ENCODE measurements at places on chromosomes 5 and 9.

DNA sequence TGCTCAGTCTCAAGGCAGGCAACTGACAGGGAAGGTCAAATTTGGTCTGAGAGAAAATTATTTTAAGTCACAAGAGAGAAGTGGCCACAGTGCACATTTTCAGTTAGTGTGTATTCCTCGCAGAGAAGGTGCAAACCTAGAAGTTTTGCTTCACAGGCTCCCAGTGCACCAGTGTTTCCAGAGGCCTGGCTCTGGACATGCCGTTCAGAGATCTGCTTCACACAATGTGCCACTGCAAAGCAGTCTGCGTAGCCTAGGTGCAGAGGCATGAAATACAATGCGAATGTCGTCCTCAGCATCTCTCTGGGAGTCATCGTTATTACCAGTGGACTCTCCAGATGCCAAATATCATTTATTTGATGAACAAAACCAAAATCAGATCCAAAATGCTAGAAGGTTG lies 147.8 kb downstream of the MAPKAP1 start:
- no peak for DNase-seq

DNA sequence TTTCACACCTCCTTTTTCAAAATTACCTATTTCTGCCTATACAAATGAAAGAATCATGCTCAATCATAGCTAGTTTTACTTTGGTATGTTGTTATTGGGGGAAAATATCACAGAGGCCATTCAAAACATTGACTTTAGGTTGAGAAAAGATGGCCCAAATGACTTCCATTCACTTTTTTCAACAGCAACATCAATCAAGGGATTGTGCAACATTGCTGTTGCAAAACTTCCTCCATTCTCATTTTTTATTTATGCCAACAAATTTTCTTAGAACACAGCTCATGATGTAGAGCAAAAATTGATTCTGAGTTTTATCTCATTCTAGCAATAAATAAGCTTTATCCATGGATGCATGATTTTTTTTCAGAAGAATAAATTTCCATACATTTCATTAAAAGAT lies 93.6 kb upstream of the RORB start:
- no peak for DNase-seq

DNA sequence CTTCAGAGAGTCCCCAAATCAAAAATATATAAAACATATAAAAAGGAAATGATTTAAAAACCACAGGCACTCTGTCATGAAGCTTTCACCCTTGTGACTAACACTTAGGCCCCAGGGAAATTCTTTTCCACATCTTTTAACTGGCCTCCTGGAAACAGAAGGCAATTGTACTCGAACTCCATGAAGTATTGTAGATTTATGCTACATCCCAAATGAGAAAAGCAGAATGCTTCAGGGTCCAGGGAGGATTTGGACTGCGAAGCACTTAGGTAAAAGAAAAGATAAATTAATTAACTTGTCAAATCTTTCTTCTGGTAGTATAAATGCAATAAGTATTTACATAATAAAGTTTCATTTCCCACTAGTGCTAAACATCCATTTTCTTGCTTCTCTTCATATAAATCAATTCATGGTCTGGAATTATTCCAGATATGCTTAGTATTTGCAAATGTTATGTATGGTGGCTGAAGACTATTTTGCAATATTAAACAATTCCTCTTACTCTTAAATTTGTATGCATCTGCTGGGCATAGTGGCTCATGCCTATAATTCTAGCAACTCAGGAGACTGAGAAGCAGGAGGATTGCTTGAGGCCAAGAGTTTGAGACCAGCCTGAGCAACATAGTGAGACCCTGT lies 64.9 kb upstream of the ELL2 start:
- peak; percentile 61 for DNase-seq

GRCh38 chr9:73412874-73413273 lies 261.2 kb downstream of the ANXA1 start:
- no peak for DNase-seq

DNA sequence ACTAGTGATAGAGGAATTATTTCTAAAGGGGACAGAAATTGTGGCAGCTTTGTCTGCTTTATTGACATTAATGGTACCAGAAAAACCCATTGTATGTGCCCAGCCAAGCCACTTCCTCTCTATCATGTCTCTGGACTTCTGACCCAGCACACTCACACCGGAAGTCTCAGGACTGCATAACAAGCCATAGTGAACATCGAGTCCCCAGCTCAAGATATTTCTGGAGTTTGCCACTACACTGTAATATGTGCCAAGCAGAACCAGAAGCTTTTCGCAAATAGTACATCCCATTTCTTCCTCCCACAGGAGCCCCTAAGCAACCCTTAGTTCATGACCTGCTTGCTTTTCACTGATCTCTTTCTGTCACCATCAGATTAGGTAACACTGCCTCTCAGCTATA lies 187.4 kb upstream of the GHR start:
- no peak for DNase-seq

- no peak for DNase-seq
Measured at GRCh38 chr5:176486189-176486757, 38.1 kb downstream of the FAF2 start.

DNA sequence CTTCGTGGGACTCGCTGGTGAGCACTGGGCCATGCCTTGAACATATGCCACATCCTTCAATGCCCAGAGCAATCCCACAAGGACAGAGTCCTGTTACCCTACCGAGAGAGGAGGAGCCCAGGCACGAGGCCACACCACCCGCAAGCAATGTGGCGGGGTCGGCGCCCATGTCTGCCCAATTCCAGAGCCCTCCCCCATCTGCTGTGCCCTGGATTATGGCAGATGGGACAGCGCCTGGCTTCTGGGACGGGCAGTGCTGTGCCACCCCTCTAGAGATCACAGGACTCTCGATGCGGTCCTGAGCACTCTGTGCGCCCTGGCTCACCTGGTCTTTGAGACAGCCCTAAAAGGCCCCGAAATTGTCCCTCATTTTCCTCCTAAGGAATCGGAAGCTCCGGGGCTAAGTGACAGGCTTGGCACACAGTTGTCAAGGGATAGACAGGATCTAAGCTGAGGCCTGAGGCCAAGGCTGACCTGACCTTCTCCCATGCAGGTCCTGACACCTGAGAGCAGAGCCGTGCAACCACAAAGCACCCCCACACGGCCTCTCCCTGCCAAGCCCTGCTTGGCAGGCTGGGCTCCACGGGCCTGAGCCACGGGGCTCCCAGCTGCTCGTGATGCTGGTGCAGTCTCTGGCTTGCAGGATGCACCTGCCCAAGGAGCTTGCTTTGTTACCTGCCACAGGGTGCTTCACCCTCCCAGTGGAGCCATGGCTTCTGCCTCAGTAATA lies 48.8 kb downstream of the PRRT1B start:
- no peak for DNase-seq

DNA sequence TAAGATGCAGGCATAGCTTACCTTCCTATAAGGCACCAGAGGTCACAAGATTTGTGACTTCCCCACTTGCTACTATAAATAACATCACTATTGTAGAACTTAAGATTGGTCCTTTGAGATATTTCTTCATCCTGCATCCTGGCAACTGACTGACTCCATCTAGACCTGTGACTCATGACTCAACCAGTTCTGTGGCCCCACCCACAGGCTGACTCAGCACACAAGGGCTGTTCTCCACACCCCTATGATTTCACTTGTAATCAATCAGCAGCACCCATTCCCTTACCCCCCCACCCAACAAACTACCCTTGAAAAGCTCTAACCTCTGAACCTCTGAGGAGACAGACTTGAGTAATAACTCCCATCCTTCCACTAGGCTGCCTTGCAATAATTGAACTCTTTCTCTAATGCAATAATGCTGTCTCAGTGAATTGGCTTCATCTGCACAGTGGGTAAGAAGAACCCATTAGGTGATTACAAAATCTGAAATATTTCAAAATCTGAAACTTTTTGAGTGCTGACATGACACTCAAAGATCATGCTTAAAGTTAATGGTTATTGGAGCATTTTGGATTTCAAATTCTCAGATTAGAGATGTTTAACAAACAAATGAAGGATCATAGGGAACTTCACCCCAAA lies 296.7 kb downstream of the ARL15 start:
- peak; percentile 61 for DNase-seq

DNA sequence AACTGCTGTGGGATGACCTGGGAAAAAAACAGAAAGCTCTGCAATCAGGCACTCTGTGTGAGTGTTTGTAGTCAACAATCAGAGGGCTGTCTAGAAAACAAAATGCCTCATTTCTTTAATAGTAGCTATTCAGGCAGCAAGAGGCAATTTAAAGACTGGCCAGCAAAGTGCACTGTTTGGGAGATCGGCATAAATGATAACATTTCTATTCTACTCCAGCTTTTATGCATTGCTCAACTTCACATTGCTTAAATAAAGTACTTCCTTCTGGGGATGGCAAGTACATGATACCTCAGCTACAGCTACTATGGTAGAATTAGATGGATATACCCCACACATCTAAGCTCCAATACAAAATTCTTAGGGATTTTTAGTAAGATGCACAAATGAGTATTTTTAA lies 193.1 kb downstream of the DCP2 start:
- no peak for DNase-seq

GRCh38 chr5:88679638-88680037 lies 203.3 kb downstream of the MEF2C start:
- DNase-seq, result no peak

DNA sequence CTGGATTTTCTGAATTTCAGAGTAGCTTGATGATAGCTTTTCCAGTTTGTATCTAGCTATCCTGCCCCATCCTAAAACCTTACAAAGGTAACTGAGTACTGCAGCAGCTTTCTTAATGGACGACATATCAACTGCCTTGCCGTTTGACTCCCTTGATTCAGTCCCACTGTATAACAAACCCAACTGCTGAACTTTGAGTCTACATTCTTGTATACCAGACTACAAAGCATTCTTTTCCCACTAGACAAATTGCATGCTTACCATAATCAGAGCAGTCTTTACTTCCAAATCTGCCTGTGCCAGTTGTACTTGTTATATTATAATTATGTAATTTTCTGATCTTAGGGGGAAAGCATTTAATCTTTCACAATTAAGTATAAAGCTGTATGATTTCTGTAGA lies 47.3 kb downstream of the ANKRD31 start:
- no peak for DNase-seq

DNA sequence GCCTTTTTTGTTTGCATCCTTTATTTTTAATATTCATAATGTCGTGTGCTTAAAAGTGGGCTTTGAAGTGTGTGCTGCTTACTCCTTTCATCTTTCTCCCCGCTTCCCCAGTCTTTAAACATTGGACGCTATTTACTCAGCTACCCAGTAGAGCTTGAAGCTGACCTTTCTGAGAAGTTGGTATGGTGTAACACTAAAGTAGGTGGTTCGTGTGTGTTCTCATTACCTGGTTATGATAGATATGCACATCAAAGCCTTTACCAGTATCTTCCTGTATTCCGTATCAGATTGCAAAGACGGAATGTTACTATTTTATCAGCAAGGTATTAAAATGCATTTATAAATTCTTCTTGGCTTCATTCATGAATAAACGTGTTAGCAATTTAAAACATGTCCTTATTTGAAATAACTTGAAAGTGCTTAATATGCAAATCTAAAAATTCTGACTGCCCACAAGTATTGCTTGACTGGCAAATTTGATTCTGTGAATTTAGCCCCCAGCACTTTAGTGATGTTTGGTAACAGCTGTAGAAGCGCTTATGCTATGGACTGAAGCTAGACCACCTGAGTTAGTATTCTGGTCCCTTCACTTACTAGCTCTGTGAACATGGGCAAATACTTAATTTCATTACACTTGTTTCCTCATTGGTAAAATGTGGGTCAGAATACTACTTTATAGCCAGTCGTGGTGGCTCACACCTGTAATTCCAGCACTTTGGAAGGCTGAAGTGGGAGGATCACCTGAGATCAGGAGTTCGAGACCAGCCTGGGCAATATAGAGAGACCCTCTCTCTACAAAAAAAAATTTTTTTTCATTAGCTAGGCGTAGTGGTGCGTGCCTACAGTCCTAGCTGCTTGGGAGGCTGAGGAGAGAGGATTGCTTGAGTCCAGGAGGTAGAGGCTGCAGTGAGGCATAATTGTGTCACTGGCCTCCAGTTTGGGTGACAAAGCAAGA lies 1.7 kb downstream of the RRAGA start:
- no peak for DNase-seq

GRCh38 chr5:151083081-151083676 lies 2.3 kb upstream of the TNIP1 start:
- no peak for DNase-seq

- peak; percentile 8 for DNase-seq
Measured at GRCh38 chr5:32076699-32077695, 97.1 kb downstream of the GOLPH3 start.

DNA sequence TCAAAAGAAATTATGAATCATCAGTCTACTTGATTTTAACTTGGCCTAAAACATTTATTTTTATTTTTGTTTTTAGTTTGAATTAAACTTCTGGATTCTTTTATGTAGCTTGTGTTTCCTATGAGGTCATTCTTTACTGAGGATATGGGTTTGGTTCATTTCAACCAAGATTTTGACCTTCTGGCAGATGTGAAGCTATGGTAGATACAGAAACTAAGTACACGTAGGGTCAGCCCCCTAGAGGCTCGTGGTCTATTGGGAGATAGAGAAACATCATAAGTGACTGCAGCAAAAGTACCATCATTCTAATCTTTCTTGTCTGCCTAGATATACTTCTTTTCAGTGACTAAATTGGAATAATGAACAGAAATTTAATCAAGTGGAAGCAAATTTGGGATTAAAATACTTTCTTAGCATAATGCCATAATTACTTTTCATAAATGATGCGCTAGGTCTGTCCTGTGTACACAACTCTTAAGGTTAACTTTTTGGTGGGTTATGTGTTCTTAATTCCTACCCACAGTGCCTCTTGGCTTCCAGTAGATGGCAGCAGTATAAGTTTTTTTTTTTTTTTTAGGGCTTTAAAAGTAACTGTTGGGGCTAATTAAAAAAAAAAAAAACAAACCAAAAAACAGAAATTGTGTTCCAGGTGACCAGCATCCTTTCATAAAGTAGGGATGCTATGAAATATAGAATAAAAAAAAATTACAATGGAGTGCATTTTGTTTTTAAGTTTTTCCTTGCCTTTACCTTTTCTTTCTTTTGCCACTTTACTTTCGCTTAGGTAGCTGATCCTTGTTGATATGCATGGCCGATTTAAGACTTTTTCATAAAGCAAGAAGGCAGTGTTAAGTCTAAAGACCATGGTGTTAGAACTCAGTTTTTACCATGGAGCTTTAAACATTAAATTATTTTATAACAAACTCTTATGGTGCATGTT lies 49.9 kb downstream of the LRRTM2 start:
- no peak for DNase-seq

DNA sequence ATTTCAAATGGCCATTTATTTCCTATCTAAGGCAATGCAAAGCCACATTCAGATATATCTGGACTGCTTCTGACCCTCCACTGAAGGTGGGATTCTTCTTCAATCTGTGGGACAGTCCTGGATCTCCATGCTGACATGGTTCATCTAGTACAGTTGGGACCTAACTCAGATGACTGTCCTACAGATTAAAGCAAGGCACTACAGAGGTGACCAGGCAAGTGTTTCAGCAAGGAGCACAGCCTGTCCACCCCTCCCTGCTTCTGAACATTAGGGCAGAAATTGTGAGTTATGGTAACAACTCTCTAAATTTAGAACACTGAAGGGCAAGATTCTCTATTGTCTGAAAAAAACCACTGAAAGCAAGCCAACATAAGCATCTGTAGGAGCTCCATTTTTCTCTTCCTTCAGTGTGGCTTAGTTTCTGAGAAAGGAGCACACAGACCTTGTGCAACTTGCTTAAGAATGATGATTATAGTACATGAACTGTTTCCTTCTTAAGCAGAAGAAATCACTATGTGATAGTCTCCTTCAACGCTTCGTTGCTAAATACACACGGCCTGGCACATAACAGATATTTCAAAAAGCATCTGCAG lies 62.9 kb upstream of the BARX1 start:
- no peak for DNase-seq

Measured in AG09309 (cell line).